T-helper 1 cell (primary cell): ENCODE measurements at places on chromosomes 3 and 15.
A peak's percentile ranks its signal among the peaks of the same experiment; 100 is the strongest.

- no peak for DNase-seq
Measured at GRCh38 chr15:100614918-100615317, 12.5 kb downstream of the ASB7 start.

DNA sequence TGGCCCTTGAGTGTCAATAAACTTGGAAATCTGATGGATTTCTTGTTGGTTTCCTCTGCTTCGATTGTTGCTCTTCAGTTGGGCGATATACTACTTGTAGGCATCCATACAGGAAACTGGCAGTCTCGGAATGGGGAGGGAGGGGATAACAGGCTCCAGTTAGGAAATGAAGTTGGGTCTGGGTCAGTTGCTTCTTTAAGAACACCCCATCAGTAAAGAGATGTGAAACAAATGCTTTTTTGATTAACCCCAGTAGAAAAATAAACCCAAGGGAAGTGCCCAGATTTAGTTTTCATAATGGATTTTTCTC lies 681 bp downstream of the CHMP2B start:
- no peak for DNase-seq

DNA sequence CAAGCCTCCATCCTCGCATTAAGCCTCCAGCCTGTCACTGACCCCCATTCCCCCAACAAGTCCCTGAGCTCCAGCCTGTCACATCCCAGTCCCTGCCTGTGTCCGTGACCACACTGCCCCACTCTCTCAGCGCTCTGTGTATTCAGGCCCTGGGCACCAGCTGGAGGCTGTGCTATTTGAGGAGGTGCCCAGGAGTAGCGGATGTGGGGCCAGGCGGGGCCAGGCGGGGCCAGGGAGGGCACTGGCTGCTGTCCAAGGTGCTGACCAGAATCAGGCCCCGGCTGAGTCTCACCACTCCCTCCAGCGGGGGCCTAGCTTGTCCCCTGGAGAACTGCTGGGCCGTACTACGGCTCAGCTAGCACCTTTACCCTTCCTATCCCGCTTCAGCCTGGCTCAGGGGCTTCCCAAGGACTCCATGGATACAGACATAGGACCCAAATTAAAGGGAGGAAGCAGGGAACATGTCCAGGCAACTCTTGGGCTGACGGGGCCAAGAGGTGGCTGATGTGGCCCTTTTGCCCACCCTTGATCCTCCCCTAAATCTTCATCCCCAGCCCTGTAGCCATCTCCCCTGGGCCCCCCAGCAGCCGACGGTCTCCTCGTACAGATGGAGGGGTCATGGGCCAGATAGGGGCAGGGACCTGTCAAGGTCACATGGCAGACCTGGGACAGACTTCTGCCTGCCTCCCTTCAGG lies 1.1 kb downstream of the HHATL start:
- peak; percentile 36 for DNase-seq

GRCh38 chr3:5021116-5022092 lies 42.2 kb downstream of the BHLHE40 start:
- DNase-seq = peak; percentile 41

DNA sequence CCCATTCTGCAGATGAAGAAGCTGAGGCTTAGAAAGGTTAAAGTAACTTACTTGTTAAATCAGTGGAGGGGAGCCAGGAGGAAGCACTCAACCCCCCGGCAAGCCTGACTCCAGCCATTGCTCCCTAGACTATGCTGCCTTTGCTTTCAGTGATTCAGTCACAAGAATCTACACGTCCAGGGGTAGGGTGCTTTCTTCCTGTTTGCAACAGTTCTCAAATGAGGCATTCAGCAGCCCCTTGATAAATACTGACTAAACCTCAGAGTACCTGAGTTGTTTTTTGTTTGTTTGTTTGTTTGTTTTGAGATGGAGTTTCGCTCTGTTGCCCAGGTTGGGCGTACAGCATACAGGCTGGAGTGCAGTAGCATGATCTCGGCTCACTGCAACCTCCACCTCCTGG lies 28.6 kb downstream of the MAGEF1 start:
- no peak for DNase-seq

DNA sequence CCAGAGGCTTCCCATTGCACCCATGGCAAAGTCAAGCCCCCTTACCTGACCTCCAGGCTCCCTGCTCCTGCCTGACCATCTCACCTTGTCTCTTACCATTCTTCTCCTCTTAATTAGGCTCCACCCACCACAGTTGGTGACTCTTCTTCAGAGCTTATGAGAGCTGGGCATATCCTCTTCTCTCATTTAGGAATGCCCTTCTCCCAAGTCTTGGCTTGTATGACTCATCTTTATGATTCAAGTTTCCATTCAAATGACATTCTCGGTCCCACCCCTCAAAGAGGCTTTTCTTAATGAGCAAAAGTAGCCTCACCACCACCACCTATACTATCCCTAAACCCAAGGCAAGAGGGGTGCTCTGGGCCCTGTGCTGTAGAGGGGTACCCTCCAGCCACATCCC lies 55.3 kb upstream of the NUDT16 start:
- DNase-seq = no peak

GRCh38 chr3:191051037-191051436 lies 148.0 kb upstream of the OSTN start:
- DNase-seq = no peak

- DNase-seq = no peak
Measured at GRCh38 chr3:183591881-183592521, 36.5 kb upstream of the KLHL6 start.

GRCh38 chr3:197577366-197578074 lies 21.8 kb upstream of the BDH1 start:
- no peak for DNase-seq

- no peak for DNase-seq
Measured at GRCh38 chr3:12893852-12894251, 52.5 kb upstream of the RPL32 start.

DNA sequence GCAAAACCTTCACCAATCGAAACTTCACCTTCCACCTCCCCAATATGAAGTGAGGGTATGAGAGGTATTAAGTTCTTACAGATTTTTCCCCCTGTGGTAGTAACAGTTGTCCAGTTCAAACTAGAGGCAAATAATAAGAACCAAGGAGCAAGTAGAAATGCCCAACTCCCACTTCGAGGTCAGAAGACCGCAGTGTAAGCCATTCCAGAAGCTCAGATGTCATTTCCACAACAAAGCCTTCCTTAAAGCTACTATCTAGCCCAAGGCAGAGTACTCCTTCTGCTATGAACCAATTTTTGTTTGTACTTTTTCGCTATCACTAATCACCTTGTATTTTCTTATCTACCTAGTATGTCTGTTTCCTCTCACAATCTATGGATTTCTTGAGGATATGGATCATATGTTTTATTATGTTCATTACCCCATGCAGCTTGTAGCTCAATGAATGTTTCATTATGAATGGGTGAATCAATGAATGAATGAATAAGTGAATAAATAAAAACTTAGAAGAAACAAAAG lies 235.7 kb upstream of the KCNMB2 start:
- no peak for DNase-seq

DNA sequence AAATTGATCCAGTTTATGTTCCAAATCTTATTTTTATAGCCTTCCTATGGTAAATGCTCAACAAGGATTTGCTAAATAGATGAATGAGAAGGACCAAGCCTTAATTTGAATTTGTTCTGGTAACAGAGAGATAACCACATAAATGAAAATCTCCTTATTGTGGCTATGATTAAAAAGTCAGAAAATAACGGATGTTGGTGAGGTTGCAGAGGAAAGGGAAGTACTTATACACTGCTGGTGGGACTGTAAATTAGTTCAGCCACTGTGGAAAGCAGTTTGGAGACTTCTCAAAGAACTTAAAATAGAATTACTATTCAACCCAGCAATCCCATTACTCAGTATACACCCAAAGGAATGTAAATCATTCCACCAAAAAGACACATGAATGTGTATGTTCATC lies 26.2 kb downstream of the AAGAB start:
- DNase-seq = no peak

DNA sequence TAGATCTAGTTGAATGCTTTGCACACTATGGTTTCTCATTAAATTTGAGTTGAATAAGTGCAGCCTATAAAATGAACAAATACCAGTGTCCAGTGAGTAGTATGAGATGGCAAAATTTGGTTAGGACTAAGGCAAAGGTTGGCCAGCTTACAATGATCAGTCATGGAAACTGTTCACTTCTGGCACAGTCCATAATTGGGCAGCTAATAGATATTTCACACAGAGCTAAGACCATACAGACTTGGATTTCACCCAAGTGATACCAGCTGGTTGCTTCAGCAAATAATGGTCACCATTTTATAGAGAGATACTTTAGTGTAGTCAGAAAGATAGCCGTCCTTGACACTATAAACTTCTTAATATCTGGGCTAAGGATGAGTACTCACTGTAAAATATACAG lies 15.7 kb downstream of the GAP43 start:
- no peak for DNase-seq

GRCh38 chr3:49802719-49803464 lies at the start of gene INKA1:
Gene INKA1, plus strand, starts transcription at chr3:49803261. Its CDS starts 132 bp downstream, at chr3:49803393.
- peak; percentile 86 for DNase-seq

GRCh38 chr3:133113927-133114597 lies 75.9 kb downstream of the TMEM108 start:
- DNase-seq = no peak

- no peak for DNase-seq
Measured at GRCh38 chr3:124882816-124883747, 4.1 kb downstream of the ITGB5 start.

DNA sequence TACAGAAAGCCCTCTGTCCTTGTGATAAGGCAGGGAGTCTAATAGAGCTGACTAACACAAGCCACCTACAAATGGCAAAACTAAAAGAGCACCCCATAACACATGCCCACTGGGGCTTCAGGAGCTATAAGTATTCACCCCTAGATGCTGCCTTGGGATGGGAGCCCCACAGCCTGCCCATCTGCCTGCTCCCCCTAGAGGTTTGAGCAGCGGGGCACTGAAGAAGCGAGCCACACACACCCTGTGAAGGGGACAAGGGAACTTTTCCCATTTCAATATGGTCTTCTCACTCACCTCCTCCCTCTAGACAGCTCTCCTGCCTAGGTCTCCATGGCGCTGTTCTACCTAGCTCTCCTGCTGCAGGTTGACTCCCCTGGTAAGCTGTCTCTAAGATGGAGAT lies 261.0 kb downstream of the SHQ1 start:
- no peak for DNase-seq

DNA sequence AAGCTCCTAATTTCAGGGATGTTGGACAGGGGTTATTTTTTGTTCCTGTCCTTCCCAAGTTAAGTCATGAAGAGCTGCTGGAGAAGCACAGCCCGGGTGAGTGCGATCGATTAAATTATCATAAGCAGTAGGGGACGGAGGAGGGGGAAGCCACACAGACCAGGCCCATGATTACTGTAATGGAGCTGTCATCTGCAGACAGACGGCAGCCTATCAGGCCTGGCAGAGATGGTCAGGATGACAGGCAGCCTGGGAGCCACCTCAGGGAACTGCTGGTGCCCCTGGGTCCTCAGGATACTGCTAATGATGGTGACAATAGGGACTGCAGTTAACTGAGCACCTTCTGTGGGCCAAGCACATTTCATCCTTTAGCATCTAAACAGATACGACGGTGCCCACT lies 147.7 kb downstream of the RAB11A start:
- no peak for DNase-seq

DNA sequence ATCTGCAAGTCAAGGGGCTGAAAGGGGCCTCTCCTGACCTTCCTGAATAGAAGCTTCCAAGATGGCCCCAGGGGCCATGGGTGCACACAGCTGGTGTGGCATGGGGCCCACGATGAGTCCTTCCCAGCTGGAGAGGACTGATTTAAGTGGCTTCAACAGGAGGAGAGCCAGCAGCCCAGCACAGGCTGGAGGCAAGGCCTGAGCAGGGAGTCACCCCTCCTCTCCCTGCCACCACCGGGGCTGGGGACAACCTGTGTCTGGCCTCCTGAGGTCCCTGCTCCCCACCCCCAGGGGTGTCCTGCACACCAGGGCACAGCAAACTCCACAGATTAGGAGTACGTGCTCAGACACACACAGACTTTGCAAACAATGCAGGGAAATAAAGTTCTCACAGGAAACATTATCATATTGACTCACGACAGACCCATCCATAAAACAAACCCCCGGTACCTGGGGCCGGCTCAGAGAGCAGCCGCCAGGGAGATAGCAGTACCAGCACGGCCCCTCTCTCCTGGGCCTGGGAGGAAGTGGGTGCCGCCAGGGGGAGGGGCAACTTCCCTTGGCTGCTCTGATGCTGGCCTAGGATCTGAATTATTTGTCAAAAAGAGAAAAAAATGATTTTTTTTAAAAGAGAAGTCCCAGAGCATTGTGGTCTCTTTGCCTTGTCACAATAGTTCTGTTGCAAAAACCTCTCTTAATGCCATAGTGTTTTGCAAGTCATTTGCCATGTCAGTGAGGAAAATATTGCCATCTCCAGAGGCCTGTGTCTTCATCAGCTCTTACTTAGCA lies 21.9 kb upstream of the TSEN2 start:
- no peak for DNase-seq

GRCh38 chr3:53072653-53073552 lies 27.0 kb upstream of the SFMBT1 start:
- DNase-seq = peak; percentile 87
